Hair follicular keratinocyte (primary cell): ENCODE measurements at places on chromosomes 6 and 20. TPM values are rescaled to one million over a fixed set of nuclear protein-coding genes. Genes with fewer than 3 reads are reported as not detected.

SERPINB1 gene
- 58.7 and 136 TPM in 2 replicates for total RNA-seq

MYT1 gene
- total RNA-seq: not detected in 2 replicates

CFB gene
- total RNA-seq: 1.2 and 3.4 TPM in 2 replicates

KIF13A gene
- 34.6 and 48.6 TPM in 2 replicates for total RNA-seq

IL17A gene
- total RNA-seq: not detected in 2 replicates

MAFB gene
- 0.16 and 0.65 TPM in 2 replicates for total RNA-seq

C6orf58 gene
- 0.42 TPM in 1 of 2 replicates, not detected in the other for total RNA-seq

SLC17A2 gene
- total RNA-seq: not detected in 2 replicates

FRK gene
- total RNA-seq: 2.1 and 2.3 TPM in 2 replicates

TRIM40 gene
- not detected in 2 replicates for total RNA-seq

LY6G6D gene
- not detected in 2 replicates for total RNA-seq

OTOR gene
- not detected in 2 replicates for total RNA-seq

TFAP2C gene
- 7.3 and 13.3 TPM in 2 replicates for total RNA-seq

BMP5 gene
- total RNA-seq: not detected in 2 replicates

ID1 gene
- total RNA-seq: 149 and 278 TPM in 2 replicates

LINC00237 gene
- total RNA-seq: not detected in 2 replicates

TBC1D22B gene
- 7.4 and 8.6 TPM in 2 replicates for total RNA-seq

RAET1E gene
- total RNA-seq: 1.7 and 6.5 TPM in 2 replicates

OPN5 gene
- not detected in 2 replicates for total RNA-seq

SLC35D3 gene
- total RNA-seq: not detected in 2 replicates

FOXC1 gene
- total RNA-seq: 1.6 and 3.5 TPM in 2 replicates

PHF3 gene
- 13.7 and 20.1 TPM in 2 replicates for total RNA-seq

RBM24 gene
- 0.76 and 0.78 TPM in 2 replicates for total RNA-seq

WFDC9 gene
- total RNA-seq: not detected in 2 replicates

HTR1B gene
- total RNA-seq: 1.3 and 1.4 TPM in 2 replicates
